H9 (cell line): ENCODE measurements at places on chromosomes 1 and 21.

GRCh38 chr1:18770799-18771198 is 88.7 kb downstream of the TAS1R2 start:
- no peak for DNase-seq

- DNase-seq: no peak
Measured at GRCh38 chr1:25217015-25217414, 15.3 kb downstream of the SYF2 start.

GRCh38 chr1:5225707-5226704 is 571.6 kb downstream of the AJAP1 start:
- DNase-seq: peak; percentile 69

DNA sequence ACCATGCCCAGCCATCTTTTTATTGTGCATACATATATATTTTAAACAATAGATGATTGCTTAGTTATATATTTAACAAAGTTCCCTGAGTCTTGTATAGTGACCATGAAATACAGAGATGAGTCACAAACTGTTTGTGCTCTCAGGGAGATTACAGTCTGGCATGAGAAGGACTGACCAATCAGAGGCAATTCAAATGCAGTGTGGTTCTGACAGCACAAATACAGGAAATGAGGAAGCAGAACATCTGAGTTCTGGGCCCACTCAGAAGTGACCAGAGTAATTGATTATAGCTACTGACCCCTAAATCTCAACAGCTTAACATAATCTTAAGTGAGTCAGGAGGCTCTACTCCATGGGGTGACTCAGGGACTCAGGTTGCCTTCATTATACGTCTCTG is 534.5 kb downstream of the OMA1 start:
- DNase-seq: no peak

DNA sequence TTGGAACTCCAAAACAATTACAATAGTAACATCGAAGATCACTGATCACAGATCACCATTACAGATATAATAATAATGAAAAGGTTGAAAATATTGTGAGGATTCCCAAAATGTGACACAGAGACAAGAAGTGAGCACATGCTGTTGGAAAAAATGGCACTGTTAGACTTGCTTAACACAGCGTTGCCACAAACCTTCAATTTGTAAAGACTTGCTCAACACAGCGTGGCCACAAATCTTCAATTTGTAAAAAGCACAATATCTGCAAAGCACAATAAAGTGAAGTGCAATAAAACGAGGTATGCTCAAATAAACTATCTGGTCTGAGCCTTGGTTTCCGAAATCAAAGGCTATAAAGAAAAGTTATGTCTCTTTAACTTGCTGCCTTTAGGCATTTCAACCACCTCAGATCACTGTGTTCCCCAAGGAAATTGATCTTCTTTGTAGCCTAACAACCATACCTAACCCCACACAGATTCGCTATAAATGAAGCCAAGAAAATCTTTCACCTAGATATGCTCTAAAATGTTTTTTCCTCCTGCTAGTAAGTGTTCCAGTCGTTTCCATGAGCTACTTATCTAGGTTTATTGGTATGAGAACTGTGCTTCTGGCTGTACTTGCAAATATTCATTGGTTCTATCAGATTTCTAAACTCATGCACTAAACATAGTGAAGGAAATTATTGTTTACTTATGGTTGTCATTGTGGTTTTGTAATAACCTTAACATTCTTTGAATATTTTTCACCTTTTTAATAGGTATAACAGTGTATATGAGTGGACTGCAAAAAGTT is 13.1 kb upstream of the LPGAT1 start:
- DNase-seq: no peak
